ENCODE measurements at places on chromosomes 3 and 15.

DNA sequence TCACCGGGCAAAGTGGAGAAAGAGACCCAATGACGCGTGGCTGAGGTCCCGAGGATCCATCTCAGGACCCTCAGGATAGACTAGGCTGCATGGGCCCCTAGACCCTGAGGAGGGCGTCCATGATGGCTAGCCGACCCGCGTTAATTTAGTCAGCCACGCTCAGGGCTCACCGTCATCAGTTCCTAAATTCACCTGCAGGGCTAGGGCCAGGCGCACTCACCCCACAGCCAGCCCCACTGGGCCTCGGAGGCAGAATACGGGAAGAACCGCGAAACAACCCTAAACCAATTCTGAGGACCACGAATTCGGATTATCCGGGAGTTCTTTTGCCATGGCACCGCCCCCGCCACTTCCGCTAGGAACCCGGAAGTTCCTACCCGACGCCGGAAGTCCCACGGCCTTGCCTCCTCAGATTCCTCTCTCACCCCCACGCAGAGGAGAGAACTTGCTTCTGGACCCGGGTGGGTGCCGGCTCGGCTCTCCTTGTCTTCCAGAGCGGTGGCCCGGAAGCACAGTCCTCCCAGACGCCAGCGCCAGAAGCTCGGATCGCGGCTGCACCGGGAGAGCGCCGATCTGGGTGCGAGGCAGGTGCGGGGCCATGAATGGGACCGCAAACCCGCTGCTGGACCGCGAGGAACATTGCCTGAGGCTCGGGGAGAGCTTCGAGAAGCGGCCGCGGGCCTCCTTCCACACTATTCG is at the start of the genes EAF1 and METTL6:
EAF1 (plus strand) TSS at position 417 of the 699 bp plus-strand sequence; CDS start at position 599, 182 bp downstream.
METTL6 (minus strand) TSS at position 363 of the 699 bp plus-strand sequence. CDS start 1,033 bp downstream, outside the sequence.
- peak; percentile 85 for DNase-seq

DNA sequence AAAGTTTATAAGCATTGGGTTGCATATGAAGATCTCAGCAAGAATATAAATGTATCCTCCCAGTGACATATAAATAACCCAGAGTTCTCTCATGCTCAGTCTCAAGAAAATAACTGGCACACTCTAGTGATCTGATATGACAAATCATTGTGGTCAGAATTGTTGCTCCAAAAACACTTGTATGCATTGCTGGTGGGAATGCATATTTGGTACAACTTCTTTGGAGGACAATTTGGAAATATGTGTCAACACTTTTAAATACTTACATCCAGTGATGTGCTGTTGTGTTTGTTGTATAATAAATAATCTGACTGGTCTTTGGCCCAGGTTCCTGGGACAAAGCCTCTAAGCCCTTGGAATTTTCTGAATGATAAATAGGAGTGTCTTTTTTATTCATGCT is 66.7 kb upstream of the STT3B start:
- no peak for DNase-seq

DNA sequence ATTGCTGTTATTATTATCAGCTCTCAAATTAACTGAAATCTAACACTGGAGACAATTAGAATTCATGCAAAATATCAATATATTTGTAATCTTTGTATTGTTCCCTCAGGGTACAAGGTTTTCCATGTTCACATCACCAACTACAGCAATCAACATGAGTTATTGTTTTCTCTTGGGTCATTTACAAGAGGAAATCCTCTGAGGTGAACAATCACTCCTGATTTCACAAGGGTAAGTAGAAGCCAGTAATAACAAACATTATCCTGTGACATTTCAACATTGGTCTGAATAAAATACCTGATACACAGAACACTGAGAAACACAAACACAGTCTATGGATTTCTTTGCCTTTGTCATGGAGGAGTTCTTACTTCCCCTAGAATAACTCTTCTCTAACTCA is 174.0 kb downstream of the SUCNR1 start:
- DNase-seq, result no peak

DNA sequence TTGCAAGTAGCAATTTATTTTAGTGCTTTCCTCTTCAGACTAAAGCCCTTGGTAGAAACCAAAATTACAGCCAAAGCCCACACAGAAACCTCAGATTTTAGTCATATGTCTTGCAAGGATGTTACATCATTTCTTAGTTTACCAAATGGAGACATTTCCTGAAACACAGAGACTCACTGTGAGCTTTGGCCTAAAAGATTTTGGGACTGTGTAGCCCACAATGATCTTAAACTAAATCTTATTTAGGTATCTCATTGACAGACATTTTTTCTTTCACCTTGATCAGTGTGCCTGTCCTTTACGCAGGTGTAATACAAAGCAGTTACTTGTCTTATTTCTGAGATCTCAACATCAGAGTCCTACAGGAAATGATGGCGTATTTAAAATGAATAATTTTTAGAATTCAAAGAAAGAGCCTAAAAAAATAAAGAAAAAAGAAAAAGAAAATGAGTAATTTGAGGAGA is 27.8 kb upstream of the AP4E1 start:
- DNase-seq, result peak; percentile 90

- no peak for DNase-seq
Observed at GRCh38 chr3:192855434-192855833, 62.2 kb downstream of the MB21D2 start.

DNA sequence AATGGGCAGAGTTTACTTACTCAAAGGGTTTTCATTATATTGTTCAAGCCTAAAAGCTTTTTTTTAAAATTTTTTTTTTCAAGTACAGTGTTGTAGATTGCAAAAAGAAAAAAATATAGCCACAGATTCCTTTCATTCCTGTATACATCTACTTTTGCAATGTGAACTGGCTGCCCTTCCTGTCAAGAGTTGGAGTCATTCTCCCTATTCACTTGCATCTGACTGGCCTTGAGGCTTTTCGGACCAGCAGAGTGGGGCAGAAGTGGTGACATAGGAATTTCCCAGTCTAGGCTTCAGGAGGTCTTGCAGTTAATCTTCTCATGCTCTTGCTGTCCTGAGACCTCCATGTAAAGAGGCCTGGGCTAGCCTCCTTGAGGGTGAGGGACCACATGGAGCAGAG is 218.3 kb upstream of the CFAP20DC start:
- DNase-seq, result no peak

DNA sequence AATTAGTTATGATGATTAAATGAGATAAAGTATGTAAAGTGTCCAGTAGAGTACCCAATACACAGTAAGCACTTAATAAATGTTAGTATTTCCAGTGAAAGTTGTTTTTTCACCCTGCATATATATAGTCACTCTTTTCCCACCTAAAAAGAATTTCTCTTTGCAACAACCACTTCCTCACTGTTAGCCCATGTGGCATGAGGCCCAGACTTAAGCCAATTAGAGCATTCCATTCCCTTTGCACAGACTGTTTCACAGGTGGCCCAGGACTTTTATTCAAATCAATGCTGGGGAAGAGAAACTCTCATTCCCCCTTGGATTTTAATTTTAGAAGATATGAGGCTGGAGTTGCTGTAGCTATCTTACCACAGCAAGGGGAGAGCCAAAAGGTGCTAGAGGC is 3.7 kb downstream of the IFT80 start:
- DNase-seq, result no peak

DNA sequence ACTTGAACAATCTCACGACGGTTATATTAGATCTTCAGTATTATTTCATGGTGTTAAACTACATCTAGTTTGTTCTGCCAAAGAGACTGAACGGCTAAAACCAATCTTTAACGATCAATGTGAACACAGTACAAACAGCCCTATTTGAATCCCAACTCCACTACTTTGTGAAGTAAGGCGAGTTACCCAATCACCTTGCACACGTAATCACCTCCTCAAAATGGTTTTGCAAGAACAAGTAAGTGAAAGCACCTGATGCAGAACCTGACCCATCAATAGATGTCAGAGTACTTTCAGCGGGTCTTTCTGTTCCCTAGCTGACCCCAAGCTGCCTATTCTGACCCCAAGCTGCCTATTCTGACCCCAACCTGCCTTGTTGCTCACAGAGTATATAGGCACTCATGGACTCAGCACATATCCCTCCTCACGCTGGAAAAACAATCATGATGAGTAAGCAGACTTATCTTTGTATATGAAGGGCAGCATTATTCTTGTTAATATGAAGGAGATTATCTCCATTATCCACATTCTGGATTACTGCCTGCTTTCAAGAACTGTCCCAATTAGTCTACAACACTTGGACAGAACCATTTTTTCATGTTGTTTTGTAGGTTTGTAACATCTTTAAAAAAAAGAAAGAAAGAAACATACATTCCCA is 3.7 kb downstream of the KPNA1 start:
- DNase-seq, result no peak

- DNase-seq, result no peak
Observed at GRCh38 chr15:82181371-82181770, 81.2 kb downstream of the EFL1 start.

DNA sequence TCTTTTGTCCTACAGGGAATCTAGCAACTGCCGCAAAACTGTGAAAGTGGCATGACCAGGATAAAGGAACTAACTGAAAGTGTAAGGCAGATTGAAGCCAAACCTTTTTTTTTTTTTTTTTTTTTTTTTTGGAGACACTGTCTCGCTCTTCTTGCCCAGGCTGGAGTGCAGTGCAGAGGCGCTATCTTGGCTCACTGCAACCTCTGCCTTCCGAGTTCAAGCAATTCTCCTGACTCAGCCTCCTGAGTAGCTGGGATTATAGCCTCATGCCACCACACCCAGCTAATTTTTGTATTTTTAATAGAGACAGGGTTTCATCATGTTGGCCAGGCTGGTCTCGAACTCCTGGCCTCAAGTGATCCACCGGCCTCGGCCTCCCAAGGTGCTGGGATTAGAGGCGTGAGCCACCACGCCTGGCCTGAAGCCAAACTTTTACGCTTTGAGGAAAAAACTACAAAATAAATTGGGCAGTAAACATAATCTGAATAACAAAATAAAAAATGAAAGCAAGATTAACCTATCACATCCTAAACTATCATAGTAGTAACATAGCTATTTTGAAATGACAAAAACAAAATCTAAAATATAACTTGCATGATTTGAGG is 9.7 kb downstream of the SLTM start:
- DNase-seq, result no peak

- DNase-seq, result no peak
Observed at GRCh38 chr15:101167411-101167752, 84.5 kb downstream of the CHSY1 start.

DNA sequence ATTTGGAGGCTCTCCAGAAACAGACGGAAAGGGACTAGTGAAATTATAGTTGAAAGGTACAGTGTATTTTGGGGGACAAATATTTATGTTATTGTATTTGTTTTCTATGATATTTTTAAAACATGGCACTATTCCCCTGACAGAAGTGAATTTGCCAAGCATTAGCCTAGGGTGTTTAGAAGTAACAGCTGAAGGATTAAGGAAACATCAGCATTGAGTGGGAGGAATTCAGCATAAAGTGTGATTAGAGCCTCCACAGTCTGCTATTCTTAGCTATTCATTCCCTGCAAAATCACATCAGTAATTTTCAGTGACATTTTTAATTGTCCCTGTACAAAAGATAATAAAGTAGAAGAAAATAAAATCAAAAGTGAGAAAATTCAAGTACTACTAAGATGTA is 231.4 kb downstream of the ROBO2 start:
- DNase-seq, result no peak

- peak; percentile 25 for DNase-seq
Observed at GRCh38 chr15:42010434-42010833, 10.4 kb downstream of the PLA2G4E start.
